ENCODE measurements at places on chromosomes 16 and 17.
A peak's percentile ranks its signal among the peaks of the same experiment; 100 is the strongest.

- DNase-seq = no peak
Observed at GRCh38 chr16:1787322-1788094, 4.7 kb downstream of the NUBP2 start.

- no peak for DNase-seq
Observed at GRCh38 chr16:52729731-52730130, 182.8 kb upstream of the TOX3 start.

DNA sequence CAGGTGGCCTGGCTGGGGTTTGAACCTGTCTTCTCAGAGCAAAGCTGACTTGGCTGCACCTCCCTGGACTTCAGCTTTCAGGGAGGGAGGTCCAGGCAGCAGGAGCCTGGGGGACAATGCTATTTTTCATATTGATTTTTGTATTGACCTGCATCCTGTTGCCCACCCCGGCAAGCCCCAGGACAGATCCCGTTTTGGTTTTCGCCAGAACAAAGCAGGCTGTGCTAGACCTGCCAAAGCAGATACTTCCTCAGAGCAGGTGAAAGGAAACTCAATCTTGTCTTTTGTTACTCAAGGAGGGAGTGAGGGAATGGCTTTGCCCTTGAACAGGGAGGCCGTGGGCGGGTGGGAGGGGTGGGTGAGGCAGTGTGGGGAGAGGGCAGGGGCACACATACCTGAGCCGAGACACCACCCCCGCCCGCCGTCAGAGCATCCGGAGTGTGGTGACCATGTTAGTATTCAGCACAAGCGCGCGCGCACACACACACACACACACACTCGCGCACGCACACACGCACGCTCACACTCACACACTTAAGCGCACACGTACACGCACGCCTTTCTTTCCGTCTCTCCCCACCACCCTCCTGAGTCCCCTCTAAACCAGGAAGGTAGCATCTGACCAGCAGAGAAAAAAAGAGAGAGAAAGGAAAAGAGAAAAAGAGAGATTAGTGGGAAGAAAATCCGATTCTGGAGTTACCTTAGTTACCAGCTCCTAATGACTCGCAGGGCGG, 59.5 kb downstream of the RAI1 start:
- no peak for DNase-seq

- peak; percentile 96 for DNase-seq
Observed at GRCh38 chr17:76554131-76554530, 14.3 kb downstream of the PRCD start.

- DNase-seq = no peak
Observed at GRCh38 chr17:34360601-34361270, 2.3 kb downstream of the CCL1 start.

DNA sequence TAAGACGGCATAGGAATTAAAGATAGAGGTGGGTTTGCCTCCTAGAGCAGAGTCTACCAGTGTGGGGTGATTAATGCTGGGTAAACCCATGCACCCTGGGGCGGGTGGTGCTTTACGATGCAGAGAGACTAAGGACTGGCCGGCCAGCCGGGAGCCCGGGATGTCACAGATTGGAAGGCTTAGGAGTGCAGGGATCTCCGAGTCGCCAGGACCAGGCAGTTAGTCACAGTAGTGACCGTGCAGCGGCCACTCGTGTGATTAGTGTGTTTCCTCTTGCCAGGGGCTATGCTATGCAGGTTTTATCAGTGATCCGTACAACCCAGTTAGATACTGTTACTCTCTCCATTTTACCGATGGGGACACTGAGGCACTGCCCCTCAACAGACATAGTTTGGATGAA, 10.4 kb downstream of the CMIP start:
- DNase-seq = no peak

Measured in cerebellar cortex (tissue), 1 donor.